ENCODE measurements at places on chromosomes 12 and 14.

- no peaks in the 10 kb centered on the region for H3K27me3 ChIP-seq
- peak; percentile 66 for DNase-seq
- H3K4me1 ChIP-seq = no peaks in the 10 kb centered on the region
- peaks cover 24% of the 10 kb centered on the region for H3K36me3 ChIP-seq
- H3K4me3 ChIP-seq = no peak overlapping the region
Observed at GRCh38 chr14:75084513-75084912, 15.1 kb downstream of the ZC2HC1C start.

- no peak overlapping the region for H3K27ac ChIP-seq
- DNase-seq = no peak
- no peaks in the 10 kb centered on the region for H3K36me3 ChIP-seq
- no peaks in the 10 kb centered on the region for H3K27me3 ChIP-seq
- H3K4me3 ChIP-seq = no peak overlapping the region
- H3K4me1 ChIP-seq = no peaks in the 10 kb centered on the region
Observed at GRCh38 chr14:51394804-51395203, 154.8 kb downstream of the TMX1 start.

DNA sequence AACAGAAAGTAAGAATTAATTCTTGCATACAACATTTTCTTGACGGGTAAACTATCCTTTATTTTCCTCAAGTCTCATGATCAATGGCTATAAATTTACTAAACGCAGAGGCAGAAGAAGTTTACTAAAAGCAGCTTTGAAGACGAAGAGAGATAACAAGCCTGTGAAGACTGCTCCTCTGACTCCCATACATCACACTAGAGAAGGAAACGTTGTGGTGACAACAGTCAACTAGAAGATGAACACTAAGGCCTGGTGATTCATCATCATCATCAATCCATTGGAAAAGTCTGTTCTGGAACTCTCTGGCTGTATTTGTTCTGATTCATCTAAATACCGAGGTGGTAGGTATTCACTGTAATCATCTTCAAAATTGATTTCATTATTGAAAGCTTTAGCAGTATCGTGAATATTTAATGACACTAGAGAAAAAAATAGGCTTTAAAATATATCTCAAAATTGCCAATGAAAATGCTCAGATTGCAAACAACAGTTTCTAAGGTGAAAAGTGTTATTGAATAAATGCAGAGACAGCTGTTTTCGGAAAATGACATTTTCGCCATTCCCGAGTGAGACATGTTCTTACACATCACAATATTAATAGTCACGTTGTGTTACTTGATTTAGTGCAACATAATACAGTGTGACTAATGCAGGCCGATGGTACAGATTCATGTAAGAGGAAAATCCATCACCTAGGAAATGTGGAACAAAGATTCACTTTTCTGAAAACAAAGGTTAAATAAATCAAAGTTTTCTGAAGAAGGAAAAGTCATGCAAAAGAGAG, 260.5 kb downstream of the C12orf50 start:
- H3K4me3 ChIP-seq = no peak overlapping the region
- H3K27me3 ChIP-seq = no peaks in the 10 kb centered on the region
- H3K36me3 ChIP-seq = no peaks in the 10 kb centered on the region
- no peak overlapping the region for H3K27ac ChIP-seq

DNA sequence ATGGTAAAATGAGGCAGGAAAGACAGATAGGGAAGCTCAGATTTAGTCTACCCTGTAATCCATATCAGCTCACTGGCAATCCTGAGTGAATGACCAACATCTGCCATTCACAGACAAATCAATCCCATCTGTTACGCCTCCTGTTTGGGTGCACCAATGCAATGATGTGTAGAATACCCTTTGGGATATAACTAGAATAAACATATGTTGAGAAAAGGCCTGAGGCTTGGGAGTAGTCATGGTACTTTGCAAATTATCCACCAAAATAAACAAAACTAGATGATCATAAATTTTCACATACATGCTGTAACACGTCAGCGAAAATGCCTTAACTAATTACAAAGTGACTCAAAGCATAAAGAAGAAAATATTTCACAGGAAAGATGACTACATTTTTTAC, 78.8 kb downstream of the KCNC2 start:
- DNase-seq = no peak
- H3K36me3 ChIP-seq = no peaks in the 10 kb centered on the region
- no peaks in the 10 kb centered on the region for H3K4me1 ChIP-seq
- no peak overlapping the region for H3K27ac ChIP-seq
- no peaks in the 10 kb centered on the region for H3K27me3 ChIP-seq

DNA sequence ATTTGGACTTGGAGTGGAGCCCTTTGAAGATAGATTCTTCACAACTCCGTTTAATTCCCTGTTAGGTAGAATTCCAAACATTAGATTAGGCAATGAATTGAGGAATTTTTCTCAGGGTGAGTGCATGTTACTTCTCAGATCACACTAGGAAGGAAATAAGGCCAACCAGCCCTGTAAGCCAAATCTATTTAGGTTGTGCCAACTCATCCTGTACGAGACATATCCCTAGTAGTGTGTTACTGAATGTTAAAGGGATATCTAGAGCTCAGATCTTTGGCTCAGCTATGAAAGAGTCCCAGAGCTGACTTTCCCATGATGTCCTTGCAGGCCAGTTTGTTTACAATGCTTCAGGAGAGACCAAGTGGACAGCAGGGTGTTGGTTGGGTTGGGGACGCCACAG, 45.6 kb downstream of the GPHB5 start:
- no peaks in the 10 kb centered on the region for H3K4me1 ChIP-seq
- no peaks in the 10 kb centered on the region for H3K36me3 ChIP-seq
- no peak overlapping the region for H3K4me3 ChIP-seq
- H3K27ac ChIP-seq = no peak overlapping the region

GRCh38 chr14:82365471-82365870, 831.8 kb upstream of the SEL1L start:
- no peak overlapping the region for H3K27ac ChIP-seq
- no peaks in the 10 kb centered on the region for H3K27me3 ChIP-seq
- H3K4me3 ChIP-seq = no peak overlapping the region
- no peak for DNase-seq
- no peaks in the 10 kb centered on the region for H3K36me3 ChIP-seq
